ENCODE measurements at places on chromosomes 13 and 19.

DNA sequence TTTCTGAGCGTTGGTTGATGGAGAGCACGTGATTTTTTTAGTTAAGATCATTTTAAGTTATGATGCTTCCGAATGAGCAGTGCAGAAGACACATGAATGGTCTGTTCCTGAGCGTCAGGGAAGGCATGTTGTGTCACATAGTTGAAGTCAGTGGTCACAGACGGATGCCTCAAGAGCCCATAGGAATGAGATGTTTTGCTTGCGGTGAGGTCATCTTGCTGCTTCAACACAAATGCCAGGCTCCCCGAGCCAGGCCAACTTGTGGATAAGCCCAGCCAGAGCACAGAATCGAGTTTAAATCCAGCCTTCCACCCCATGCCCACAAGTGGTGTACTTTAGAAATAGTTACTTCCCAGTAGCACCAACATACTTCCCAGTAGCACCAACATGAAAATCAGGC, 5.4 kb downstream of the UPF3A start:
- DNase-seq = peak; percentile 85

DNA sequence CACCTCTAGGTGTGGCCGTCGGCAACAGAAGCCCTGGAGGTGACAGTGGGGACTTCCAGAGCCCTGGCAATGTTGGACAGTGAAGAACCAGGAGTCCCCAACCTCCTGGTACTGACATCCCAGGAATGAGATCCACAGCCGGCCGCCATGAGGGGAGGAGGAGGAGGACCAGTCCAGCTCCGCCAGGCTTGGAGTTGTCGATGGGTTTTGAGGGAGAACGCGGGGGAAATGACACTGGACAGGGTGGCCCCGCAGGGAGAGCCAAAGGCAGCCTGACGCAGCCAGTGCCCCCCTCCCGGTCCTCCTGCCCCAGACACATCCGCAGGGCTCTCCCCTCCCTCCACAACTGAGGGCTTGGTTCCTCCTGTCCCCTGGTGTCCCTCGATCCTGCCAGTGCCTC, 57.9 kb downstream of the SPACA7 start:
- DNase-seq = no peak

DNA sequence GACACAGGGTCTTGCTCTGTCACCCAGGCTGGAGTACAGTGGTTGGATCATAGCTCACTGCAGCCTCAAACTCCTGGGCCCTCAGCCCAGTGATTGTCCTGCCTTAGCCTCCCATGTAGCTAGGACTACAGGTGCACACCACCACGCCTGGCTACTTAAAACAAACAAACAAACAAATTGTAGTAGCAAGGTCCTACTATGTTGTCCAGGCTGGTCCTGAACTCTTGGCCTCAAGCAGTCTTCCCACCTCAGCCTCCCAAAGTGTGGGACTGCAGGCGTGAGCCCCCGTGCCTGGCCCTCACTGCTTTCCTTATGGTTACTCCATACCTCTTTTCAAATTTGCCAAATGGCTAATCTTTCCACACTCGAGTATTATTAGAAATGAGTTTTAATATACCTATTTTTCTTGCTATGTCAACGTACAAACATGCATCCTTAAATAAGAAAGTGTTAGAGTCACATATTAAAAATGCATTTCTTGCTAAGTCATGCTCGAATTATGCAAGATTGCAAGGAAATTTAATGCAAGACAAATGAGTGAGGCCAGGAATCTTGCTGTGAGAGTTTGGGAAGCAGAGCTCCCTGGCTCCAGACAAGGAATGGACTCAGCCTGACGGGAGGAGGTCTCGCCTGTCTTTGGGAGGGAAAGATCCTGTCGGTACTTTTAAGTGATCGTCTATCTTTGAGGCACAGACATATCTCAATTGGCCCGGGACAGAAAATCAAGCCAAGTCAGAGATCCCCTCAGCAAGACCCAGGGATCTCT, 39.4 kb downstream of the RFX2 start:
- peak; percentile 47 for DNase-seq

DNA sequence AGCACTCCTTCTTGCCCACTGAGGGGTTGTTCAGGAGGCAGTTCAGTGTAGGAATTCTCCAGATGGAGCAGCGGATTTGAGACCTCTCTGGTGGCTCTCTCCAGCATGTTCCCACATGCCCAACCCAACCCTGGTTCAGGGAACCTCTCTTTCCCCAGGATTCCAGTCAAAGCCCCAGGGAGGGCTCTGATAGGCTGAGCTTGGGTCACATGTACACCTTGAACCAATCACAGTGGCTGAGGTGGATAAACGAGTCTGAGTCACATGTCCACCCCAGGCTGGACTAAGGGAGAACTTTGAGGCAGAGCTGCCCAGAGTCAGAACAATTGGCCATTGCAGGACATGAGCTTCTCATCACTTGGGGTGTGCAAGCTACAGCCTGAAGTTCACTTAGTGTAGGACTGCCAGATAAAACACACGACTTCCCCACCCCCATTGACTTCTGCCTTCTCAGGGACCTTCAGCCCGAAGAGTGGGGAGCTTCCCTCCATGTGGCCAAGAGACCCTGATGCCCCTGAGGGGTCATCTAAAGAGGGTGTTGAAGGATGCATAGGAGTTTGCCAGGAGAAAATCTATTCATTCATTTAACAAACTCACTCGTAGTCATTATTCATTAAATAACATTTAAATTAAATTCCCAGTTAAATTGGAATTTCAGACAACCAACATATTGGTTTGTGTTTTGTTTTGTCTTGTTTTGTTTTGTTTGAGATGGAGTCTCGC, 4.0 kb upstream of the MAST3 start:
- peak; percentile 21 for DNase-seq

- DNase-seq = no peak
These were observed 5.2 kb downstream of the SHISA2 start for GRCh38 chr13:26046639-26047038.

- DNase-seq = no peak
These were observed 20.8 kb downstream of the PLEKHJ1 start for GRCh38 chr19:2215281-2215751.

- no peak for DNase-seq
These were observed 173.3 kb downstream of the GPC5 start for GRCh38 chr13:91571681-91572080.

DNA sequence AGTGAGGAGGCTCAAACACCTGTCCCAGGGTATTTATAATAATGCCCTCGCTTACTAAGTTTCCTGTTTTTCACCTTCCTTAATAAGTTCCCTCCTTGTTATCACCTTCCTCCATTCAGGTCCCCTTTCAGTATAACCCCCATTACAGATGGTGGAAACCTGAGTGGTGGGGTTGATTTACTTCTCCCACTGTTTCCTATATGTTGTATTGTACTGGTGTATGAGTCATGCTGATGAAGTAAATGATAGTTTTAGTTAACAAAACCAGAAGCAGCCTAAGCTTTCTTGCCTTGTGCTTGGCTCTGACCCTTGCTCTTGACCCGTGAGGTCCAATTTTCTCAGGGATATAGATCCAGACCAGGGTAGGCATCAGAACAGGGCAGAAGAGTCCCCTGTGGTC, 22.3 kb upstream of the TNFSF11 start:
- DNase-seq = no peak

GRCh38 chr19:45340232-45340898, at the start of gene KLC3:
TSS of gene KLC3 (plus strand) at chr19:45340750. CDS start at chr19:45345542, 4,792 bp downstream.
- no peak for DNase-seq

GRCh38 chr13:47707414-47707813, 293.7 kb downstream of the SUCLA2 start:
- DNase-seq = no peak

- no peak for DNase-seq
These were observed 12.1 kb upstream of the ZNF254 start for GRCh38 chr19:24074720-24075454.
